Gastrocnemius medialis (tissue), 4 donors: ENCODE measurements at places on chromosomes 7 and 10.

- H3K27ac ChIP-seq: no peak overlapping the region
- no peaks in the 10 kb centered on the region for H3K4me1 ChIP-seq
- H3K27me3 ChIP-seq: no peaks in the 10 kb centered on the region
- H3K36me3 ChIP-seq: no peaks in the 10 kb centered on the region
Observed at GRCh38 chr10:51821745-51822144, 122.3 kb upstream of the CSTF2T start.

DNA sequence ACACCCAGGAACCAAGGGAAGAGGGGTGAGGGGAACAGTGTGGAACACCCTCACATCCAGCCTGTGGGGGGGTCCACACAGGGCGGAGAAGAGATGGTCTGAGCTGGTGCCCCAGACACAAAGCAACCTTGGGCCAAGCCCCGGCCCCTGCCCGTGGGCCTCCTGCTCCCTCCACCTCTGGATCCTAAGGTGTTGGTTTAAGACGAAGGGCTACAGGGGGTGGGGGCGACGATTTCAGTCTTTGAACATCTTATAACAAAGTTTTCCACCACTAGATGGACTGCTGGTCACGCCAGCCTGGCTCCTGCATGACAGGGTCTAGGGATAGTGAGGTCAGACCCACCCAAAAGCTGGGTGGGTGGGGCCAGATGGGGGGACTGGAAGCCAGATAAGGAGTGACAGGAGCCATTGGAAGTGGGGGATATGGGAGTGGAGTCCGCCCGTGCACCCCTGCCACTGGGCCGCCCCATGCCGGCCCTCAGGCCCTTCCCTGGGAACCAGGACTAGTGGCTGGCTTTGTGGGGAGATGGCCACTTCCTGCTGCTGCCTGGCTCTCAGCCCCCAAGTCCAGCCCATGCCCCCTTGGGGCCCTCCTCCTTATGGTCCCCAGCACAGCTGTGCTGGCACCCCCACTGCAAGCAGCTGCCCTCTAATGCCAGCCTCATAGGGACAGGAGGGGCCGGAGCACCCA is 98.4 kb downstream of the RGS10 start:
- DNase-seq: no peak
- H3K4me1 ChIP-seq: peaks cover 9% of the 10 kb centered on the region
- no peaks in the 10 kb centered on the region for H3K36me3 ChIP-seq
- no peak overlapping the region for H3K4me3 ChIP-seq
- H3K27ac ChIP-seq: no peak overlapping the region
- H3K27me3 ChIP-seq: no peaks in the 10 kb centered on the region

GRCh38 chr10:69402386-69402785 is 14.3 kb downstream of the TACR2 start:
- no peak overlapping the region for H3K27ac ChIP-seq
- peaks cover 12% of the 10 kb centered on the region for H3K4me1 ChIP-seq
- H3K36me3 ChIP-seq: no peaks in the 10 kb centered on the region
- DNase-seq: no peak
- no peaks in the 10 kb centered on the region for H3K27me3 ChIP-seq
- H3K4me3 ChIP-seq: no peak overlapping the region

DNA sequence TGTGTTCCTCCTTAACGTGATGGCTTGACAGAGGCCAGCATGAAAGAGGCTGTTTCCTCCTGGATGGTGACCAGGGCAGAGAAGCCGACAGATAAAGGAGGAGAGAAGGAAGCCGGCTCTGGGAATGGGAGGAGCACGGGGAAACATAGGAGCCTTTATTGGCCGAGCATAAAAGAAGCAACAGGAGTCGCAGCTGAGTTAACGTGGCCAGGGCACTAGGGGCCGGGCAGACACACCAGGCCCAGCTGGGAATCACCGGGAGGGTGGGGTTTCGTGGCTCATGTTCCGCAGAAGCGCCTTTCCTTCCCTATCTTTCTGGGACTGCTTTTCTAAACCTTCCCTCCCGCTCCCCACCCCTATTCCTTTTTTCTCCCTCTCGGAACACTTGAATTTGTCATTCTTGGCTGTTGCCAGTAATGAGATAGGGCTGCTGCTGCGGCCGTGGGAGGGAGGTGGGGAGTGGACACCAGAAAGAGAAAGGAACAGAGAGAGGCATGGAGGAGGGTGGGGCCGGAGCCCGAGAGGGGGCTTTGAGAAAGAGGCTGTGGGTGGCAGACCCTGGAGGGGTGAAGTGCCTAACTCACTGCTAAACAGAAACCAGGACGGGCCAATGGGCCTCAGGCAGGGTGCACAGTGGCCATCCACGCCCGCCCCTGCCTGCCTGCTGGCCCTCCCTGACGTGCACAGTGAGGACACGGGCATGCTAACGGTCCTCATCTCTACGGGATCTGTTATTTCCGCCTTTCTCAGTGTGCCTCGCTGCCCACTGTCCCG is 65.2 kb downstream of the COL13A1 start:
- H3K4me1 ChIP-seq: no peaks in the 10 kb centered on the region
- DNase-seq: no peak
- no peaks in the 10 kb centered on the region for H3K27me3 ChIP-seq
- H3K27ac ChIP-seq: no peak overlapping the region
- H3K4me3 ChIP-seq: no peak overlapping the region

GRCh38 chr10:78892338-78893176 is 176.2 kb upstream of the ZMIZ1 start:
- no peak for DNase-seq
- H3K4me1 ChIP-seq: peaks cover 6% of the 10 kb centered on the region
- no peak overlapping the region for H3K4me3 ChIP-seq
- H3K27ac ChIP-seq: no peak overlapping the region
- no peaks in the 10 kb centered on the region for H3K36me3 ChIP-seq
- H3K27me3 ChIP-seq: no peaks in the 10 kb centered on the region
